Right atrium auricular region (tissue), 2 donors: ENCODE measurements at places on chromosomes 13 and 19. TPM values are rescaled to one million over a fixed set of nuclear protein-coding genes. Genes with fewer than 3 reads are reported as not detected.

Gene CCNA1
- not detected for total RNA-seq

Gene SGCG
- total RNA-seq, result 123 TPM

Gene HS6ST3
- total RNA-seq, result 0.59 TPM

Gene ZNF808
- 22.0 TPM for total RNA-seq

Gene FOXA3
- not detected for total RNA-seq

Gene PCCA
- total RNA-seq, result 19.6 TPM

Gene C13orf46
- total RNA-seq, result 0.59 TPM

Gene SLC25A42
- total RNA-seq, result 14.4 TPM

Gene PLIN5
- total RNA-seq, result 43.6 TPM

Gene KIR3DL2
- total RNA-seq, result not detected

Gene PLIN4
- 156 TPM for total RNA-seq

Gene ANKLE1
- 0.51 TPM for total RNA-seq

Gene ZNF296
- 0.43 TPM for total RNA-seq

Gene RGL3
- total RNA-seq, result 8.4 TPM

Gene FCAR
- 1.5 TPM for total RNA-seq

Gene C2CD4C
- total RNA-seq, result 0.55 TPM

Gene DIRAS1
- 36.5 TPM for total RNA-seq

Gene ADAMTS10
- total RNA-seq, result 13.1 TPM

Gene PLA2G4C
- 23.2 TPM for total RNA-seq

Gene MISP
- 0.96 TPM for total RNA-seq

Gene FAAP24
- 0.67 TPM for total RNA-seq

Gene PCID2
- 44.4 TPM for total RNA-seq

Gene ZNF793
- 3.4 TPM for total RNA-seq
